ENCODE measurements at places on chromosomes 3 and 15.

GRCh38 chr15:40277471-40277870 lies 5.4 kb downstream of the ANKRD63 start:
- no peak for DNase-seq

- no peak for DNase-seq
Observed at GRCh38 chr15:57148262-57148661, 228.0 kb upstream of the CGNL1 start.

DNA sequence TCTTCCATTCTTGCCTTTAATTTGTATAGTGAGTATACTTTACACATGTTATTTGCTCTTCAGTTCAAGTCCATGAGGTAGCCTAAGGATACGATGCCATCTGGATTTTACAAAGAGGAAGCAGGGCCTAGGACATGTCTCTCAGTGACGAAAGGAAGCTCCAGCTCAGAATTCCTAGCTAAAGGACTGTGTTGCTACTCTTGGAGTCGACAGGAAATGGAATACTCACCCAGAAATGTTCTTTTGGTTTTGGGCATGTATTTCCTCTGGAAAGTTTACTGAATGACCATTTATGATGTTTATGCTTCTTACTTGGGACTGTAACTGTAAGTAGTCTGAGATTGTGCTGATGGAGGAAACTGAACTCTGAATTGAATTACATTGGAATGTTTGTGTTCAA lies 12.5 kb downstream of the OXNAD1 start:
- peak; percentile 30 for DNase-seq

GRCh38 chr15:68415501-68416157 lies 16.3 kb downstream of the ITGA11 start:
- DNase-seq, result no peak

GRCh38 chr3:156729460-156730179 lies 55.2 kb downstream of the TIPARP start:
- DNase-seq, result no peak

DNA sequence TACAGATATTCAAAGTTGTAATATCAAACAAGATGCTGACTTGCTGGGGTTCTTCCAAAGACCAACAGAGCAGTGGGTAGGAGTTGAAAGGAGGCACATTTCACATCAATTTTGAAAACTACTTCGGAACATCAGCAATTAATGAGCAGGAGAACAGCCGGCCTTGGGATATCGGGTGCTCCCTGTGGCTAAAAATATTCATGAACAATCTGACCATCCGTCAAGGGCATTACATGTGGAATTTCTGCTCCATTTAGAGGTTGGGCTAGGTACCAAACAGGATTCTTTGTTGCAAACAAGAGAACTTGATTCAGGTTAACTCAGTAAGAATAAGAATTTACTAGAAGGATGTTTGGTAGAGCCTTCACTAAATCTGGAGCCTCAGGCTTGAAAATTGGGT lies 223.9 kb downstream of the RYR3 start:
- DNase-seq, result no peak

- DNase-seq, result no peak
Observed at GRCh38 chr15:80141916-80142598, 10.7 kb upstream of the FAH start.

GRCh38 chr3:129197321-129197720 lies 13.6 kb upstream of the CNBP start:
- no peak for DNase-seq

DNA sequence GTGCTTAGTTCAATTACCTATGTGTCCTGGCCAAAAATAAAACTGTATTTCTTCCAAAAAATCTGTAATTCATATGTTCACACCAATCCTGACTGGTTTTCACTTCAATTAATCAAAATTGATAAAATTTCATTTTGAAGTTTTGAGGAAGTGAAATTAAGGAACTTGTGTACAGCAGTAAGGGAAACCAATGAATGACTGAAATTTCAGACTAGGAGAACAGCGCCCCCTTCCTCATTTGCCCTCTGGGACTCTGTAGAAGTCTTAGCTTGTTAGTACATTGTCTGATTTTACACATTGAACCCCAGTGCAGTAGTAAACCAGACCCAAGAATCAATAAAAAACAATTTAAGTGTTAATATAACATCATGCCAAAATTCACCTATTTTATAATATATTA lies 495.3 kb upstream of the AGTR1 start:
- no peak for DNase-seq

GRCh38 chr3:112984485-112984884 lies 6.3 kb upstream of the GTPBP8 start:
- DNase-seq, result no peak

DNA sequence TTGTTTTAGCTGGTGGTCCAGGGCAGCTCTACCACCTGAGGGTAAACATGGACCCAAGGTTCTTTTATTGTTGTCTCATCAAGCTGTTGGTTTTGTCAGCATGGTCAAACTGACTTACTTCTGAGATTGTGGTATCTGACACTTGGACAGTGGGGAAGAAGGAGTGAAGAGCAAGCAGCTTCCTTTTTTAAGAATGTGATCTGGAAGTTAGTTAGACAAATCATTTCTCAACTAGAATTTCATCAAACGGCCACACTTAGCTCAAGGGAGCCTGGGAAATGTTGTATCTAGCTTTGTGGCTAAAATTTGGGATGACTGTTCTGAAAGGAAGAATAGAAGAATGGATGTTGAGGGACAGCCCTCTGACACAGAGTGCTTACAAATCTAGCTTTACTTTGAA lies 215.2 kb downstream of the ZNF621 start:
- no peak for DNase-seq

GRCh38 chr3:174430986-174431385 lies 428.1 kb upstream of the NAALADL2 start:
- DNase-seq, result no peak

DNA sequence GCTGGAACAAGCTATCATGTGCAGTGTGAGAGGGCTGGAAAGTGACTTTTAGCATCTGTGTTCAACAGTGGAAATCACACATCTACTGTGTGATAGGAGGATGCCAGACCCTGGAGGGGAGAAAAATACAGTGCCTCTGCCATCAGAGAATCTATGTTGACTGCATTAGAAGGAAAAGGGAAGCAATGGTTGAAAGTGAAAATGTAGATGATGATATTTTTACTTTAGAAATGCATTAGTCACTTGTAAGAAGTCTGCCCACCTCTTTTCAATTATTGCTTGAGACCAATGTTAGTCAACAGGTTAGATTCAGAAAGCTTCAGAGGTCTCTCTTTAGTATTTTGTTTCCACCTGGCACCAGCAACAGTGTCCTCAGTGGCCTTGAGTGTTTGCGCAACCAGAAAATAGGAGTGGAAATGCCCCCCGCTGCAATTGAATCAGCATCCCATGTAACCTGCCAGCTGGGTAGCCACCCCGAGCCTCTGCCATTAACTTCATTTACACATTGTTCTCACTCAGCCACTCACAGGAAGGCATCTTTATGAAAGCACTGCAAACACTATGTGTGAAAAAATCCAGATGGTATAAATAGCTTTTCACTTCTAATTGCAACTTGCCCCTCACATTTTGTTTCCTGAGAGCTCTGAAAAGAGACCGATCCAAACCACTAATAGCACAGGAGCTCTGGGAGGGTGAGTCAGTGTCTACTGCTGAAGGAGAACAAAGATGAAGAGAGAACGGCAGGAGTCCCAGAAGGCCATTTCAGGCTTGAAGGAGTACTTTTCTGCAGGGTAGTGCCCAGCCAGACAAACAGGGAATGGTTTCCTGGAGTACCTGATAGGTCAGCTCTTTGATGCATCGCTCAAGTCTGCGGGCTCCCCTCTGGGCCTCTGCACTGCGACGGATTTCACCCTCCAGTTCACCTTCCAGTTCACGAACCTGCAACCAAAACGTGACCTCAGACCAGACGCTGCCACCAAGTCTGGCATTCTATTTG lies 92.1 kb downstream of the HHLA2 start:
- no peak for DNase-seq

GRCh38 chr15:66724732-66725463 lies 22.9 kb downstream of the SMAD6 start:
- peak; percentile 76 for DNase-seq

GRCh38 chr3:159830523-159831154 lies 158.0 kb upstream of the IL12A start:
- no peak for DNase-seq

DNA sequence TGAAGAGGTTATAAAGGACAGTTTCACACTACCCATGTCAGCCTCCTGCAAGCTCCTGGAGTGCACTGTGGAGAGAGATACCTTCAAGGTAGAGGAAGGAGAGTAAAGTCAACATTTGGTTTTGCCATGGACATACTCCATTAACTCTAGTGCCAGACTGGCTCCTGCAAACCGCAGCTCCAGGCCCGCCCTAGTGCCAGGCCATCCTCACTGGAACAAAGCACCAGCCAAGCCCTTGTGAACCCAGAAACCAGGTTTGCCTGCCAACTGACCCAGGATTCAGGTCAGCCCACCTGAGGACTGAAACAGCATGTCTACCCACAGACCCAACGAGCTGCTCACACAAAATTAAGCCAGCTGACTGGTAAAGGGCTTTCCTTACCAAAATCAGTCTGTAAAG lies 41.0 kb upstream of the TP63 start:
- DNase-seq, result no peak

GRCh38 chr3:107939691-107940442 lies 151.0 kb downstream of the CD47 start:
- DNase-seq, result peak; percentile 7

DNA sequence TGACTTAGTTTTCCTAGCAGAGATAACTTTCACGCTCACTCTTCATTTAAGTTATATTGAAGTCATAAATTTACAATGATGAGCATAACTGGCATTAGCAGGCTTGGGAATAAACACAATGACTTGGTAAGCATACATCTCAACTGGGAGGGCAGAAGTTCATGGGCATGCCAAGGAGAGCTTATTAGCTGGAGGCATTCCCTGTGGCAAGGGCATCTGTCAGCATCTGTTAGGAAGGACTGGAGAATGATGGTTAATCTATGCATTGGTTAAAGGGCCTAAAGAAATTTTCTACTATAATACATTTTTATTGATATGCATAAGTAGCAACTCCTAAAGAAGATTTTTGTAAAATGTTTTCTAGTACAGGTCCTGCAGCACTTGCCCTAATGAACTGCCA lies 52.4 kb downstream of the NEK11 start:
- no peak for DNase-seq

- DNase-seq, result no peak
Observed at GRCh38 chr3:62332017-62332416, 41.3 kb downstream of the FEZF2 start.

- DNase-seq, result peak; percentile 80
Observed at GRCh38 chr15:40762919-40763800, 708 bp upstream of the GCHFR start.

- DNase-seq, result no peak
Observed at GRCh38 chr3:122183893-122184590, 574 bp downstream of the CASR start.

GRCh38 chr3:148880681-148881080 lies 15.6 kb downstream of the CPA3 start:
- peak; percentile 29 for DNase-seq

- DNase-seq, result no peak
Observed at GRCh38 chr15:43702174-43702573, 8.5 kb downstream of the CKMT1A start.

GRCh38 chr15:72021604-72022003 lies 96.3 kb downstream of the MYO9A start:
- DNase-seq, result no peak

GRCh38 chr3:46496746-46497555 lies 825 bp upstream of the RTP3 start:
- peak; percentile 29 for DNase-seq

- DNase-seq, result no peak
Observed at GRCh38 chr3:177499779-177500423, 302.6 kb upstream of the TBL1XR1 start.

DNA sequence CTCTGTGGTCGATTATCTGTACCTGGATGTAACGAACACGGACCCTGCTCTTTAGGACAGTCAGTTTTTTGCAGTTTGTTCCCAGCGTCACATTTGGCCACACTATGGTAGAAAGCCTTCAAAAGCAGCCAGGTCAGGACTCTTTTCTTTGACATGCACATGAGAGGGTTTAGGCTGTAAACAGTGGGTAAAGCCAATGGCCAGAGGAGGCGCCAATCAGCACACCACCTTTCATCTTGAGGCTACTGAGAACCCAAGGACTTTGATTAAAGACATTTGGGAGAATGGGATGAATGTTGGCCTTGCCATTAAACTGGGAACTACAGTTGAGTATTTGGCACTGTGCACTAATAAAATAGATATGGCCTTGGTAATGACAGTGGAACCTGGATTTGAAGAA lies 225.9 kb downstream of the OXSM start:
- DNase-seq, result no peak

DNA sequence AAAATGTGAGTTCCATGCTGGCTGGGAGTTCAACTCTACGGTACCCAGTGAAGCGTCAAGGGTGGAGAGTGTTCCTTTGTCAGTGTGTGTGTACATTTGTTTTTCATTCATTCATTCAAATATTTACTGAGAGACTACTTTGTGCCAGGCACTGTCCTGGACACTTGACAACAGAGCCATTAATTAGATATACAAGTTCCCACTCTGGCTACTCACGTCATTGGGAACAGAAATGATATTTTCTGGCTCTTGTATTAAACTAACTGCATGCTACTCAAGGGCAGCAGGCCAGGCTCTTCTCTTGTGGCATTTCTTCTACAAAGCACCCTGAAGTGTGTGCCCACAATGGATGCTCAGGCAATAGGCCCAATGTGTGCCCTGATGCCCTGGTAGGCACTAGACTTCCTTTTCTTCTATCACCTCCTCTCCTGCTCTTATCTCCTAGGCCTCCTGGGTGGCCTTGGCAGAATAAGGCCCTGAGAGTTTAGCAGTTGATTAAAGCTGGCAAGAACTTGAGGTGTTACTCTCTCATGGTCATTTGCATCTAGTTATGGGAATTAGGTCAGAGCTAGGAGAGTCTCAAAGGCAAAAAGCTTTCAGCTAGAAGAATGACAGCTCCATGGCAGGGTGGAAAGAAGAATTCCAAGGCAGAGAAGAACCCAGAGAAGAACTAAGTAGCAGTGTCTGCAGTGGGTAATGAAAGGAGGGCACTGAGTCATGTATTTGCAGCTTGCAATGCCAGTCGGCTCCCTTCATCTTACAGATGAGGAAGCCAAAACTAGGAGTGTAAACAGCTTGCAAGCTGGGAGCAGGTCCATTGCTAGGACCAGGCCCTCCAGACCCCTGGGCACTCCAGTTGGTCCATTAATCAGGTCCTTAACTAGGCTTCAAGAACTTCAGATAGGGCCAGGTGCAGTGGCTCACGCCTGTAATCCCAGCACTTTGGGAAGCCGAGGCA lies 14.0 kb upstream of the SMAD3 start:
- no peak for DNase-seq

DNA sequence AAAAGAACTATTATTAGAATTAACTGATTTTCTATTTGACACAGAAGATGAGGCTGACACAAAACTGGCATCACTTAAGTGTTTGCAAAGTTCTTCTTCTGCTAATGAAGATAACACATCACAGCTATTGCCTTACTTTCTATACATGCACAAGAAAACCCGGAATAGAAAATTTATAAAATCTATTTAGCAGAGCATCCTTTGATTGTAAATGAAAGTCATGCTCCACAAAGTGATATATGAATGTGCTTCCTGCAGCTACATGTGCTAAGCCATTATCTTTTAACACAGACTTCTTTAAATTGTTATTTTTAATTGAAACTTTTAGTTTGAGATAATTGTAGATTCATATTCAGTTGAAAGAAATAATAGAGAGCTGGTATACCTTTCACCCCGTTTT lies 27.0 kb downstream of the DENND4A start:
- no peak for DNase-seq

- DNase-seq, result no peak
Observed at GRCh38 chr3:185504636-185505035, 5.8 kb upstream of the TMEM41A start.

- DNase-seq, result peak; percentile 38
Observed at GRCh38 chr3:191238321-191238817, 39.3 kb downstream of the OSTN start.
